ENCODE measurements at places on chromosomes 3 and 15.

DNA sequence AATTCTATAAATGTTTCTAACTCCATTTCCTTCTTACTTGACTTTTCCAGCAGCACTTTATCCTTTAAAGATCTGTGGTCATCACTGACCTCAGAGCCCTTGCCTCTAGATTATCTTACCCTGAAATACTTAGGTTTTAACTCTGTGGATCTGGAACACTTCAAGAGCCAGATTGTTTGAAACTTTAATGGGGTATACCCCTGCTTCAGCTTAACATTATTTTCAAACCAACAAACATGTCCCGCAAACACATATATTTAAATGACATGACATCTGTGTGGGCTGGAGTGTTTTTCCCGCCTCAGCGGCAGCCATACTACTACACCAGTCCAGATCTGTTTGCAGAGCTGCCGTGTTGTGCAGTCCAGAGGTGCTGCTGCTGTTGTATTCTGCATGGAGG, 252.0 kb upstream of the TPM1 start:
- no peak for DNase-seq

DNA sequence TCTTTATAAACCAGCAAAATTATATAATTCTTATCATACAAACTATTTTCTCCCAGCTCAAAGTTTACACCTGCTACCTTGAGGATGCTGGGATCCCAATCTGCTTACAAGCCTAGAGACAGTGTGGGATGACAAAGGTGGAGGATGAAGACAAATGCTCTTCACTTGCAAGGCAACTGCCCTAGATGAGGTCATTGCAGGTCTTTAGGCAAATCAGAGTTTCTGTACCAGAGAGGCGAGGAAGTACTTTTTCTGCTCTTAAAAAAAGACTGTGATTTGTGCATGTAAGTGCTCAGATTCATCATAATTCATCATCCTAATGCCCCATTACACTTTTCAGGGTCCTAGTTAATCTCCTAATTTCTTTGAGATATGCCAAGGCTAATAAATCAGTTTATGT, 376.1 kb downstream of the ZPLD1 start:
- no peak for DNase-seq

DNA sequence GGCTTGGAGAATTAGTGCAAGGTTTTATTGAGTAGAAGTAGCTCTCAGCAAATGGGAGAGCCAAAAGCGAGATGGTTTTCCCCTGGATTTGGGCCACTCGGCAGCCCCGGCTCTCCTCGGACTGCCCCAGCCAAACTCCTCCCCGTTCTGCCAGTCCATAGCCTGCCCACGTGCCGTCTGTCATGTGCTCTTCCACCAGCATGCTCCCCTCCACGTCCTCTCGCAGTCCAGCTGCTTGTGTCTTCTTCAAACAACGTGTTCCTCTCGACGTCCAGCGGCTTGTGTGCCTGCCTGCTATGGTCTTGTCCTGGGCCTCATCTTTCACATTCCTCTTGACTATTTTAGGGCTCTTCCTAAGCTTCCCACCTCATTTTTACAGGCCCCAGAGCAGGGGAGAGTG, 16.7 kb upstream of the SECISBP2L start:
- DNase-seq: no peak

GRCh38 chr15:79101866-79102581, 11.4 kb upstream of the RASGRF1 start:
- no peak for DNase-seq

DNA sequence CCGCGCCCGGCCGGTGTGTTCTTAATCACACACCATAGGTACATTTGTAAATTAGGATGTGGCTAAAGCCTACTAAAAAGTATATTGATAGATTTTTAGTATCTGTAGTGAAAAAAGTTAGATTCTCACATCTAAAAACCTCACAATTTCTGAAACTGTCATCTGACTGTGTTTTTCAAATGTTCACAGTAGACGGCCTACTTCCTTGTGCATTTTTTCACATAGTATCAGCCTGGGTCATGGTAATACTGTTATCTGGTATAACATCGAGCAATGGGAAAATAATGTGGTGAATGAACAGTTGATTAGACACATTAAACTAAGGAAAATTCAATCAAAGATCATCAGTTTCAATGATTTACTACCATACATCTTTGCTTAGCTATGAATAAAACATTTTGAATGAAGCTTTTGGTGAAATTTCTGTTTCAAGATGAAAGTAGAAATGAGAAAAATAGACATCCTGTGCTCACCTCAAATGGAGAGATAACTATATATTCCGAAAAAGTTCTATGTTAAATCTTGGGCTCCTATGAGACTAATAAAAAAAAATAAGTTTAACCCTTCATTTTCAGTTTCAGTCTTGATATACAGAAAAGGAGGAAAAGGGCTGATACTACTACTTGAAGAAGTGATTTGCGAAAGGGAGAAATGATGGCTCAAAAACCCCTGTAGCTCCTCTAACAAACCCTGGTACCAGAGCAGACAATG, 262.7 kb downstream of the ZBTB20 start:
- DNase-seq: no peak

Data from stimulated activated CD8-positive, alpha-beta memory T cell treated with anti-CD3 and anti-CD28 coated beads, Interleukin-4, amount 100 ng/mL, for 24 hours (primary cell).